ENCODE measurements at places on chromosomes 2 and 18. TPM values are rescaled to one million over a fixed set of nuclear protein-coding genes. Genes with fewer than 3 reads are reported as not detected.
A peak's percentile ranks its signal among the peaks of the same experiment; 100 is the strongest.

DNA sequence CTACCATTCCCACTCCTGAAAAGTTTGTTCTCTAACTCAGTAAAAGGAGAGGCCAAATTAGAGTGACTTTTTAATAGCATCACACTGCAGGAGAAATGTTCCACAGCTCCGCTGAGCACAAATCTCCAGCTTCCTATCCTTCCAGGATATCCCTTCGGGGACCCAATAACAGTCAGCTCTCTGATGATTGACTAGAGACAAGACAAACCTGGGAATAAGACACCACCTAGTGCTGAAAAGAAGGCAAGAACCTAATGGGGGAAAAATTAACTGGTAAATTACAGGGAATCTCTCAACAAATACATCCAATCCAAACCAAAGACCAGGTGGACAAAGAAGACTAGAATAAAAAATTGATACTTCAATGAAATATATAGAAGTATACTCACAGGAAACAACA is 977.1 kb upstream of the SOX11 start:
- DNase-seq, result peak; percentile 25

The POU3F3 gene
- total RNA-seq, result 0.35 TPM

DNA sequence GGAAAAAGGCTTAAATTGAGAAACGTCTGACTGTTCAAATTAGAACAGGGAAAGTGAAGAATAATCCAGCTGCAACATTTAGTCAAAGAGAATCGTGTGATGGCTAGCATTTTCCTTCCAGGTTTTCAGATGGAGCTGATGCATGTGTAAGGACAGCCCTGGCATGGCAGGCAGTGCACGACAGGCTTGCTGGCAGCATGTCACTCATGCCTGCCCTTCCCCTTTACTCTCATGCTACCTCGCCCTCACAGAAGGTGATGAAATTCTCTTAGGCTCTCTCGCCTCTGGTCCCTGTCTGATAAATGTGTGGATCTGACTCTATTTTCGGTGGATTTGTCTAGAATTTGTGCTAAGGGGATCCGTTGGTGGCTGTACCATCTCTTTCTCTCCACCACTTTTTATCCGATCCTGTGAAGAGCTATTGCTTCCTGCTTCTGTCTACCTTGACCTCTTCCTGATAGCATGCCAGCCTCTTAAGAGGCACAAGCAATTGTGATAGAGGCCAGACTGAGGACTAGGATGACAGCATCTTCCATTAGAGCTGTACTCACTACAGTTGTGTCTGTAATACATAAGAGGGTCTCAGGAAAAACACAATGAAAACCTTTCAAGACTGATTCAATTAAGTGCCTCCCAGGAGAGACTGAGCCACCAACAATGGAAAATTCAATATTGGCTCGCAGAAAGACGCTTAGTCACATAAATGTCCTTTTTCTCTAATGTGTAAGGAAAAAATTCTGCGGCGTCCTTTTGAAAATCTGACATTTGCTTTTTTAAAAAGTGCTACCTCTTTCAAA is 65.6 kb upstream of the NOSTRIN start:
- no peak for DNase-seq

- DNase-seq, result no peak
These were observed 184.0 kb downstream of the CELF4 start for GRCh38 chr18:37381554-37381953.

GRCh38 chr18:25345081-25345866 is 6.7 kb downstream of the ZNF521 start:
- no peak for DNase-seq

Data from glomerular endothelial cell (primary cell).